T-helper 9 cell (primary cell): ENCODE measurements at places on chromosomes 2 and 18.
A peak's percentile ranks its signal among the peaks of the same experiment; 100 is the strongest.

DNA sequence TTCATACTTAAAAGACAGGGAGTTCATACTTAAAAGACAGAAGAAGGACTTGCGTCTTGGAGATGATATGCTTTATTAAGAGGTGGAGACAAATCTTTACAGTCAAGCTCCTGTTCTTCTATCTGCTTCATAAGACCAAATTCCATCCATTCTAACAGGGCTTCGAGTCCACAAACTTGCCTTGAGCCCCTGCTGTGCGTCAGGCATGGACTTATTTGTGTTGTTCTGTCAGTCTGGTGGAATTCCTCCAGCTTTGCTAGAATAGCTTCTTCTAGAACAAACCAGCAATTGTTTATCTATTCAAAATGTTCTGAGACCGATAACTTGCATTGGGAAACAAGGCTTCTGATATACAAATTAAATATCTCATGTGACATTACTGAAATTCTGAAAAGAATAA lies 73.9 kb upstream of the SOX11 start:
- DNase-seq: no peak

GRCh38 chr2:73141896-73142295 lies 29.1 kb upstream of the RAB11FIP5 start:
- no peak for DNase-seq

GRCh38 chr2:206764673-206765241 lies 371 bp downstream of the MDH1B start:
- DNase-seq: no peak

- DNase-seq: no peak
Measured at GRCh38 chr2:100248044-100248330, 74.3 kb downstream of the LONRF2 start.

DNA sequence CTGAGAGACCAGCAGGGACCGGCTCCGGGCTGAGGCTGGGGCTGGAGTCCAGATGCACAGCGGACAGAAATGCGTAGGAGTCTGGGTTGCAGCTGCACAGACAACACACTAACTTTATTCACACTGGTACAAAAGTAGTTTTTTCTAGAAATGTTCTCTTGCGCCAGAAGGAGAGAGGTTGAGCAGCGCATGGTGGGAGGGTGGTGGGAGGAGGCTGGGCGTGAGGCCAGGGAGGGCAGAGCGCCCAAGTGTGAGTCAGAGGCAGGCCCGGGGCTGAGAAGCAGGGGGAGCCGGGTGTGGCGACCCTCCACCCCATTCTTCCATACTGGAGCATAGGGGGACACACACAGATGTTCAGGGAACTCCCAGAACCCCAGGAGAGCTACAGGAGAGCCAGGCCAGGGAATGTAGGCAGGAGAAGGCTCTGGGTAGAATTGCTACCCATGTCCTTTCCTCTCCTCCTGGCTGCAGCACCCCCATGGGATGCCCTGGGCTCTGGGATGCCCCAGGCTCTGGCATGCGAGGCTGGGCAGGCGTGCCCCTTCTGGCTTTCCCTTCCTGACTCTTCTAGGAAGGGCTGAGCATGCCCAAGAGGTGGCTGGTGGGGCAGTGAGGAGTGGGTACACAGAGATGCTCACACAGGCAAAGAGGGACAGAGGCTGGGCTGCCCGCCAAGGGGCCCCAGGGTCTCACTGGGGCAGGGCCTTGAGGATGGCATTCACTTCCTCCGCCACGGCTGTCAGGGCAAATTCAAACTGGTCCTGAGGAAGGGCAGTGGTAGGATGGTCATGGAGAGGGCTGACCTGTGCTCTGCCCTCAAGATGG lies 10.6 kb downstream of the DNAJB2 start:
- DNase-seq: no peak

DNA sequence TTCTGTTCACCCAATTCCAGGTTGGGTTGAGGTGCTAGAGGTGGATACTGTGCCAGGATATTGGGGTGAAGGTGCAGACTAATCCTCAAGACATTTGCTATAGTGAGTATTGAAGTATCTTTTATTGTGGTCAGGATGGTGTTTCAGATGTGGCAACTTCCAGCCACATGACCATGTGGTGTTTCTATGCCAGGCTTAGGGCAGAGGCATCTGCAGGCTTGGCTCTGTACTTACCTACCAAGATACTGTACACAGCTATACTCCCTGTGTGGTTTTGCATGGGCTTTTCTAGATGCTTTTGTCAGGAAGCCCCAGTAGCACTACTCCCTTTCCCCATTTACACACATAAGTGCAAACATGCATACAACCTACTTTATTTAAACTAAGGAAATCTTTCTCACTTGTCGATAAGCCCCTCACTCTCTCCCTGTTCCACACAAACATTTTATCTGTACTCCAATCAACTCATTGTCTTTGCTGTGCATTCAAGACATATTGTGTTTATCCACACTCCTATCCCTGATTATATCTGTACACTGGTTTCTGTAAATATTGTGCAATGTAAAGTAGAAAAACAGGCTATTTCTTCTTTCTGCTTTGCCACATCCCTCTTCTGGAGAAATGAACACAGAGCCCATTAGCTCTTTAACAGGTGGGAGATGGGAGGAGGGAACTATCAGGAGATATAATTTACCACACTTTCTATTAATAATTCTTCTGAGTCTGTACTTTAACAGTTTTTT lies 12.3 kb downstream of the ARL6IP6 start:
- DNase-seq: peak; percentile 37

GRCh38 chr2:20322527-20323300 lies 27.9 kb downstream of the PUM2 start:
- DNase-seq: no peak

DNA sequence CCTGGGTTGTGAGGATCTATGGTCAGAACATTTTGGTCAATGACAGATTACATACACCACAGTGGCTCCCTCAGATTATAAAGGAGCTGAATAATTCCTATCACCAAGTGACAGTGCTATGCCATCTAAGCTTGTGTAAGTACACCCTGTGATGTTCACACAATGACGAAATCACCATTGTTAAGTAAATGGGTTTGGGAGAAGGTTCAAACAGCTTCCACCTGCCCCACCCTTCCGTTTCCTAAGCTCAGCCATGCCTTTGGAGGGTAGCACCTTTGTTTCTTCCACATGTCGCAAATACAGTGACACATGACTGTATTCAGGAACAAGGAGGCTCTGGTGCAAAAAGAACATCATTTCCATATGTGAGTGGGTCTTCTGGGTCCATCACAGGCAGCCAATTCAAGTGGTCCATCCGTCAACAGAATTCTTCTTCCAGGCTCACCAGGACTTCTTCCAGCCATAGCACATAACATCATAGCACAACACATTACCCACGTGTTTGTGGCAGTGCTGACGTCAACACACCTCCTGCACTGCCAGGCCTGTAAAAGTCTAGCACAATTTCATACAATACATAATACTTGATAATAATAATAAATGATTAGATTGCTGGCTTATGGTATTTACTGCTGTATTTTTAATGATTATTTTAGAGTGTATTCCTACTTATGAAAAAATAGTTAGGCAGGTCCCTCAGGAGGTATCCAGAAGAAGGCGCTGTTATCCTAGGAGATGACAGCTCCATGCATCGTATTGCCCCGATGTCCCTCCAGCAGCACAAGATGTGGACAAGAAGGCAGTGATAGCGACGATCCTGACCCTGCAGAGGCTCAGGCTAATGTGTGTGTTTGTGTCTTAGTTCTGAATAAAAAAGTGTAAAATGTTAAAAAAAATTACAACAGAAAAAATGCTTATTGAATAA lies 264.8 kb downstream of the ANAPC1 start:
- DNase-seq: no peak

- DNase-seq: no peak
Measured at GRCh38 chr2:2826209-2826551, 495.1 kb upstream of the MYT1L start.

DNA sequence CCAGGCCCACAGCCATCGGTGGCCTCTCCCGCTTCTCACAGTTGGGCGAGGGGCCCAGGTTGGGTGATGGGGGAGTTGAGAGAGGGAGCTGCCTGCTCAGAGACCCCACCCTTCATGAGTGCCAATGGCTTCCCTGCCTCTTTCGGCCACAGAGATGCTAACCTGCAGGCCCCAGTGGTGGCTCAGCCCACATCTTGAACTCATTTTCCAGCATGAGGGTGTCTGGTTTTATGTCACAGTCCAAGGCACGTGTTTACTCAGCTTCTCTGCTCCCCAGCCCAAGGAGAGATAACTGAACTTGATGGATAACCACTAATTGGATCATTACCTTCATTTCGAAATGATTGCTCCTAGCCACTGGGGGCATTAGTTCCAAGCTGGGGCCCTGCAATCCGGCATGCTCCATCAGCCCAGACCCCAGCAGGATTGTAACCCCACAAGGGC lies 45.9 kb upstream of the SIX2 start:
- no peak for DNase-seq

DNA sequence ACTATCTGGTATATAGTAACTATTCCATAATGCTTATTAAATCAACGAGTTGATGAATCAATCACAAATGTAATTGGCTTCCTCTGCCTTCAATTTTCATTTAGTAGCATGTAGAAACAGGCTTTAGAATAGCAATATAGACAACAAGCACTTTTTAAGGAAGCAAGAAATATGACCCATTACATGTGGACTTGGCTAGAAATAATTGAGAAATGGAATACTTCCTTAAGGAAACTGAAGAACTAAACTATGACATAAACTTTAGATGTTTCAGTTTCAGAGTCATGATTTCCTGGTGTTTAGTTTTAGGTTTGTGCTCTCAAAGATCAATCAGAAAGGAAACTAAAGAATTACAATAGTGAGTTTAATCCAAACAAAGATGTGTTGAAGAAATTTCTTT lies 443.8 kb downstream of the MBD2 start:
- no peak for DNase-seq

DNA sequence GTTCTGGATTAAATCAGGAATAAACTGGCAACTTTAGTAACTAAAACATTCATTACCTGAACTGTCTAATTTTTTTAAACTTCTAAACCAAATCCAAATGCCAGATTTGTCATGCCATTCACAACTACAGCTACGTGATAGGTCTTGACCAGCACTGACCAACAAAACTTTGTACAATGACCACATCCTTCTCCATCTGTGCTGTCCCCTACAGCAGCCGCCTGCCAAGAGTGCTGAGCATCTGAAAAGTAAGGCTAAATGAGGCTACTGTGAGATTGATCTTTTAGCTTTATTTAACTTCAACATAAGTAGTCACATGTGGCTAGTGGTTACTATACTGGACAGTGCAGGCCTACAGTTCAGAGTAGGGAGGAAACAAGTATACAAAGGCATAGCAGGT lies 7.6 kb downstream of the FAM168B start:
- DNase-seq: no peak

DNA sequence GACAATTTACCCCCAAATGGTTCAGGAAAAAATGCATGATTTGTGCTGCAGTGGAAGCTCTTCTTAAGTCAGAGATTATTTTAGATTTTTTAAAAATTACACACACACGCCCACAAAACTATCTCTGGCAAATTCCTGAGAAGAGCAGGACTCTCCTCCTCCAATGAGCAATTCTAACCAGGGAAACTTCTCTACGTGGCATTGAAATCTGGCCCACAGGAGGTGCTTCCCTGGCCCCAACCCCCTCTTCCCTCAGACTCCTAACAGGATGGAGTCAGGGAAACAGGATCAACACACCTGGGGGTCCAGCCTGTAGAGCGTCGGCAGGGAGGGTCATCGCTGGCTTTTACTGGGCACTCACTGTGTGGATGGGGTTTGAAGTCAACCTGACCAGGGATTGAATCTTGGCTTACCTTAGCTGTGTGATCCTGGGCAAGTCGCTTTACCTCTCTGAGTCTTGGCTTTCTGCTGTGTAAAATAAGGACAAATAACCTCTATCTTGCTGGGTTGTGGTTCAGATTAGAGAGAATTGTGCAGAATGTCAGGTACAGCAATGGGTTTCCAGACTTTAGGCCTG lies 65.4 kb upstream of the ASAP2 start:
- DNase-seq: no peak

GRCh38 chr2:219294356-219295351 lies 14.5 kb downstream of the PTPRN start:
- DNase-seq: peak; percentile 87

DNA sequence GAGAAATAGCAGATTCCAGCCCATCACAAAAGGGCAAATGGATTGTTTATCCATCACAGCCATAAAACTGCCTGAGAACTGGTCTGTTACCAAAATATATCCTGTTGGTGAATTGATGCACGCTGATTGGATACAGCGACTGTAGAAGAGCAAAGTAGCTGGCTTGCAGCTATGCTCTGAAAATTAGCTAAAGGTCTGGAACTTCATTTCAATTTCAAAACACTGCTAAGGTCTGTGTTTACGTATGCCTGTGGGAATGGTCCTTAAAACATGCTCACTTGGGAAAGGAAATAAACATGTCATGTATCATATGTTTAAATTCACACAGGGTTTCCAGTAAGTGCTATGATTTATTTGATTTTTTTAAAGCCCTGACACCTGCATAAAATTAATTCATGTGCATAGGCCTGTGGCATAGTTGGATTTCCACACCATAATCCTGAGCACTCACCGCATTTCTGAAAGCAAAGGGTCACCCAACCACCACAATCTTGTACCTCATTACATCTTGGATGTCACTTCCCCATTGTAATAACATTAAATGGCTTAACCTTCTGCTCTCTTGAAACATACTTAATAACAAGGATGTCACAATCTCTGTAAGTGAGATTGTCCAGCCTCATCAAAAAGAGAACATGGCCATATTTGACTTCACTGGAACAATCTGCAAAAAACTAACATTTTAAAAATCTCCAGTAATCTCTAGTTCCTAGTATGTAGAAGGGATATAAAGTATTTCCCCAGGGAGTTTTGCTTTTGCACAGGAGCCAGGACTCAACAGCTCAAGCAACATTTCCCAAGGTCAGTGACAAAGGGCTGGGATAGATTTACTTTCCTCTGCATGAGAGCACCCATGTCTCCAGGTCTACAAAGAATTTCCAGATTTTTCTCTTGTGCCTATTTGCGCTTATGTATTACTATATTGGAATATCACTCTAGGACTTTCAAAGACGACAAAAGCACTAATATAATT lies 109.8 kb downstream of the FARSB start:
- DNase-seq: no peak

GRCh38 chr2:200603972-200604371 lies 18.2 kb downstream of the AOX1 start:
- DNase-seq: no peak

DNA sequence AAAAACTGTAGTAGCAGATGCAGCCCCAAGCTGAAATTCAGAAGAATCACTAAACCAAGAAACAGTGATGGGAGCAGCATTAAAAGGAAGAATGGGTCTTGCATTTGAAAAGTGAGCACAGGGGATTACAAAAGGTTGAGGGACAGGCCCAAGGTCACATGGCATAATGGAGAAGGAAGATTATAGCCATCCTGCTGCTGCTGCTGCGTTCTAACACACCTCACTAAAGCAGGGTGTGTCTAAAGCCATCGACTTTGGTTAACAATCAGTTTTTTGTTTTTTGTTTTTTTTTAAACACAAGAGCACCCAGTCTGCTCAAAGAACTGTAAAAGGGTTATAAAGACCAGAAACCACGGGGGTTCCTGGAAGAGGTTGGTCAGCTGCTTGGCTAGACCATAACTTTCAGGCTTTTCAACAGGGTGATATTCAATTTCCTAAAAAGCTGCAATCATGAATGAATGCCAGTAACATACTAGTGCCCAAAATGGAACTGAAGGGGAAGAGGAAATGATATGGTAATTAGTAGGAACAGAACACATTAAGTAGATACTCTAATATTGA lies 102.6 kb downstream of the MYO5B start:
- DNase-seq: no peak
